Sciatic nerve (tissue), 2 donors: ENCODE measurements at places on chromosomes 16 and 17. TPM values are rescaled to one million over a fixed set of nuclear protein-coding genes. Genes with fewer than 3 reads are reported as not detected.

- DNase-seq, result no peak
These were observed 33.2 kb downstream of the UBE2O start for GRCh38 chr17:76419576-76420260.

GRCh38 chr17:68396226-68397107, 60.8 kb downstream of the WIPI1 start:
- no peak for DNase-seq

DNA sequence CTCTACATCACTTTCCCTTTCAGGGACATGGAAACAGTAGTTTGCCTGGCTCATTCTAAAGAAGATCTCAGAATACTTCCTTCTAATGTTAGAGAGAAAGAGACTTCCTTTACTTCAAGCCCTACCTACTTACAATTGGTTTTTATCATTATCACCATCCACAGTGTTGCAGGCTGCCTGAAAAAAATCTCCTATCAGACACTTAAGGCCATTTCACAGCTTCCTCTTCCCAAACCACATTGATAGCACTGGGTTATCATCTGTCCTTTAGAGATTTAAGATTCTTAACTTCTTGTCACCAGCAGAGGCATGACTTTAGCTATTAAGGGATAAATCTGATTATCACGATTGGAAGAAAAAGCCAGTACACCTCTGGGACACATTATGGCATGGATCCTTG, 178.5 kb upstream of the TBX2 start:
- no peak for DNase-seq

GRCh38 chr16:88854306-88855111, 2.2 kb downstream of the GALNS start:
- no peak for DNase-seq

- DNase-seq, result no peak
These were observed 377.0 kb upstream of the TNRC6C start for GRCh38 chr17:77581480-77581879.

GRCh38 chr16:23516366-23517137, 6.3 kb upstream of the GGA2 start:
- DNase-seq, result no peak

GRCh38 chr16:76370344-76370743, 93.1 kb downstream of the CNTNAP4 start:
- no peak for DNase-seq

DNA sequence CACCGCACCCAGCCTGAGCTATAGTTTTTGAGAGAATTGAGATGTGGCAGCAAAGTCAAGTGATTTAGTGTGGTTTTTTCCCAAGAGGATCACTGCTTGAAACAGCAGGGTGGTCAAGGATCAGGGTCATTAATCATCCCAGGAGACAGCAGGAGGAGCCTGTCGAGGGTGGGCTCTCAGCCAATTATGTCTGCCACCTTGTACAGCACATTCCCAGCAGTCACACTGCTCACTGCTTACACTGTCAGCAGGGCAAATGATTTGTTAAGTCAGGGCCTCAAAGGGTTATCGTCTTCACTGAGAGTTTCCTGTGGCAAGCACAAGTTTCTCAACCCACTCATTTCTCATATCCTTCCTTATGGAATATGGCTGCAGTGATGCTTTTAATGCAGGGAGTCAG, 13.2 kb downstream of the B3GNT9 start:
- DNase-seq, result no peak

DNA sequence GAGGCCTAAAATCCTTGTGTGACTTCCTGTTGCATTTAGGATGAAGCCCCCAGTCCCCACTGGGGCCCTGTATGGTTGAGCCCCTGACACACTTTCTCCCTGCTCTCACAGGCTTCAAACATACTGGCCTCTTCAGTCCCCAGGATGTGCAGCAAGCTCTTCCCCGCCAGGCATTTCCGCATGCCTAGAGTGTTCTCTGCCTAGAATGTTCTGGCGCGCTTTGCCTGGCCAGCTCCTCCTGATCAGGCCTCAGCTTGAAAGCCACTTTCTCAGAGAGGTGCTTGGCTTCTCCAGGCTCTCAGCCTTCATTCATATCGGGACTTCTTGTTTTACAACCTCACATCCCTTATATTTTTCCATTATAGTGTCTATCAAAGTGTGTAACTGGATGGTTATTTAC, 123.7 kb downstream of the SPACA3 start:
- no peak for DNase-seq

GRCh38 chr16:27511657-27512448, 37.9 kb downstream of the GTF3C1 start:
- DNase-seq, result no peak

DNA sequence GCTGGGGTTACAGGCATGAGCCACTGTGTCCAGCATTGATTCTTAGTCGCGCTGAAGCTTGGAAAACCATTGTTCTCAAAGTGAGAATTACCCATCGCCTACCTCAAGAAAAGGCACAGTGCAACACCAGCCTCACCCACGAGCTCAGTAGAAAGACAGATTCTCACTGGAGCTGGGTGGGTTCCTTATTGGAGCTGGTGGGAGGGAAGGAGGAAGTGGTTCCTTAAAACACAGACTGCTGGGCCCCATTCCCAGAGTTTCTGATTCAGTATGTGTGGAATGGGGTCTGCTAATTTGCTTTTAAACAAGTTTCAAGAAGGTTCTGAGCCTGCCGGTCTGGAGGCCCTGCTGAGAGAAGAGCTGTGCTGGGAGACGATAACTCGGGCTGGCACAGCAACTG, 264.7 kb downstream of the ENGASE start:
- no peak for DNase-seq

DNA sequence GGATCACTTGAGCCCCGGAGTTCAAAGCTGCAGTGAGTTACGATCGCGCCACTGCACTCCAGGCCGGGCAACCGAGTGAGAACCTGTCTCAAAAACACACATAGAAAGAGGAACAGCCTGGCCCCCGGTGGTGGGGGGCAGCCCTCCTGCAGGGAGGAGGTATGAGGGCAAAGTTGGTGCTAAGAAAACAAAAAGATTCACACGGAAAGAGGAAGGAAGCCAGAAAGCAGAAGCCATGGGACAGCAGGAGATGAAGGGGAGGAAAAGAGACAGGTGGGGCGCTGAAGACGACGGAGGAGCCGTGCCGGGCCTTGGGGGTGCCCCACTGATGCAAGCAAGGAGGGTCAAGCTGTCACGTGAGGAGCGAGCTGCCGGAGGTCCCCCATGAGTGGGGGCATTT, 8.2 kb upstream of the C16orf74 start:
- DNase-seq, result no peak

- DNase-seq, result no peak
These were observed at the start of gene ARHGDIA for GRCh38 chr17:81870981-81871386. Gene ARHGDIA, minus strand, starts transcription at chr17:81871337. Its CDS starts 1,407 bp downstream, at chr17:81869930.

Gene MPP3
- total RNA-seq, result 13.8 TPM

Gene CTDNEP1
- total RNA-seq, result 82.0 TPM

Gene MRPL12
- total RNA-seq, result 23.6 TPM

Gene SOST
- not detected for total RNA-seq

Gene DOC2A
- total RNA-seq, result 0.67 TPM
